ENCODE measurements at places on chromosomes 12 and 14.

- no peak for DNase-seq
These were observed 58.0 kb downstream of the LGMN start for GRCh38 chr14:92690171-92691011.

GRCh38 chr12:15184484-15184883 lies 36.7 kb downstream of the RERG start:
- no peak for DNase-seq

GRCh38 chr12:126607867-126608266 lies 1542.6 kb downstream of the AACS start:
- DNase-seq = no peak

GRCh38 chr12:46946137-46946536 lies 120.3 kb upstream of the SLC38A4 start:
- no peak for DNase-seq

- no peak for DNase-seq
These were observed 14.1 kb upstream of the NUMB start for GRCh38 chr14:73472185-73473114.

Measured in epithelial cell of proximal tubule (primary cell).